ENCODE measurements at places on chromosomes 12 and 14.

GRCh38 chr12:54384591-54385041 is at the start of gene ZNF385A:
ZNF385A (minus strand) TSS chr12:54384733; CDS start chr12:54384514, 219 bp downstream.
- no peak for DNase-seq

DNA sequence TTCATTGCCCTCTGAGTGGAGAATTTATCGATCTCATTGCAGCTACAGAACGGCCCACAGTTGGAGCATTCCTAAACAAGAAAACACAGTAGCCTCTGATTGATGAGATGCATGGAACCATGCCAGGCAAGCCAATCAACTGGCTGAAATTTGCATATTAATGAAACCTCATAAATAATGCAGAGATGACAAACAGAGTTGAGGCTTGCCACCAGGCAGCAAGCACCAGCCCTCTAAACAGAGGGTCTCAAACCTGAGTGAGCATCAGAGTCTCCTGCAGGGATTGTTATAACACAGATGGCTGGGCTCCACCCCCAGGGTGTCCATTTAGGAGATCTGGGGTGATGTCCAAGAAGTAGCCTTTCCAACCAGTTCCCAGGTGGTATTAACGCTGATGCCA is 60.9 kb upstream of the CMKLR1 start:
- no peak for DNase-seq

GRCh38 chr12:53756300-53757100 is 4.7 kb upstream of the CISTR start:
- no peak for DNase-seq

DNA sequence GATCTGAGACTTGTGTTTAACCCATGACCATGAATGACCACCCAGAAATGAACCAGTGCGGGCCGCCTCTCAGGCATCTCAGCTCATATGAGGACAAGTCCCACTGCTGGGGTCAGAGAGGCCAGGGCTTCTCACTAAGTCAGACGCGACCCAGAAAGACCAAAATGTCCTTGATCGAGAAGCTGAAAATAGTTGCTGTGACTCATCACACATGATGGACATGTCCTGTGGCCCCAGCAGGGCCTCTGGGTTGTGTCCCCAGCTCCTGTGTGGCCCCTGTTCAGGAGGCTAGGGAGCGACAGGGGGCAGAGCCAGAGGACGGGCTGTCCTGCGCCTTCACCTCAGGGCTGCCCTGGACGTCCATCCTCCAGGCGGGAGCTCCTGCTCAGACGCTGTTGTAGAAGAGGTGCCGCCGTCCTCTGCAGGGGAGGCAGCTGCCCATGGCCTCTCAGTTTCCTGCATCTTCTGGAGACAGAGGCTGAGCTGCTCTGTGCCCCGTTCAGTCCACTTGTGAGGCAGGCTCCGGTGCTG is 29.0 kb upstream of the FAM181A start:
- DNase-seq = no peak

DNA sequence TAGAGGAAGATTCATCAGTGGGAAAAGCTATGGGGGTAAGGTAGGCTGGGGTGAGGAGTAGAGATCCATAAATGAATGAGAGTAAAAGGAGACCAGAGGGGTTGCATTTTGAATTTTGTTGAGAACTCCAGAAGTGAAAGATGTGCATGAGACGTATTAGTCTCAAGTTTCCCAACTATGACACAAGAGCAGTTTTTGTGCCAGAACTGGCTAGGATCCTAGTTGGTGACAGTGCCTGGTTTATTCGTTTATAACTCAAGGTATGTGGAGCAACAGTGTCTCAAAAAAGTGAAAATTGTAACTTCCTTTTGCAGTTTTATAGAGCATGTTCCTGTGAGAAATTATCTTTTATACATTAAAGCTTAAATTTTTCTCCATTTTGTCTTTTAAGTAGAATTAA is 377.0 kb downstream of the NPAS3 start:
- no peak for DNase-seq

- DNase-seq = no peak
These were observed 24.9 kb downstream of the FRS2 start for GRCh38 chr12:69495071-69495470.

DNA sequence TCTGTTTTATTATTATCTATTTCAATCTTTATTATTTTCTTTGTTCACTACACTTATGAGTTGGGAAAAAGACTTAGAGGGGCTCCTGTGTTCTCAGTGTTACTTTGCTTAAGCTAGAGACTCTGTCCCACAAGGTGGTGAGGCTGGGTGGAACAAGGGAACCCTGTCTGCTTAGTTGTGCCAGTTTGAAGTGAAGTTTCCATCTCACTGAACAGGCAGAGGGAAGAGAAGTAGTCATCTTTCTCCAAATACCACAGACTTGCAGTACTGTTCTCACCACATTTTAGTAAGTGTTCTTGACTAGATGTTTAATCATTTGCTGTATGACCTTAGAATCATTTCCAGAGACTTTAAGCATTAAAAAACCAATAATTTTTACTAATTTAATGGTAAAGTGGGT is 195.7 kb upstream of the NEDD1 start:
- no peak for DNase-seq

- DNase-seq = peak; percentile 16
These were observed 806.0 kb downstream of the VRK1 start for GRCh38 chr14:97603201-97603600.

DNA sequence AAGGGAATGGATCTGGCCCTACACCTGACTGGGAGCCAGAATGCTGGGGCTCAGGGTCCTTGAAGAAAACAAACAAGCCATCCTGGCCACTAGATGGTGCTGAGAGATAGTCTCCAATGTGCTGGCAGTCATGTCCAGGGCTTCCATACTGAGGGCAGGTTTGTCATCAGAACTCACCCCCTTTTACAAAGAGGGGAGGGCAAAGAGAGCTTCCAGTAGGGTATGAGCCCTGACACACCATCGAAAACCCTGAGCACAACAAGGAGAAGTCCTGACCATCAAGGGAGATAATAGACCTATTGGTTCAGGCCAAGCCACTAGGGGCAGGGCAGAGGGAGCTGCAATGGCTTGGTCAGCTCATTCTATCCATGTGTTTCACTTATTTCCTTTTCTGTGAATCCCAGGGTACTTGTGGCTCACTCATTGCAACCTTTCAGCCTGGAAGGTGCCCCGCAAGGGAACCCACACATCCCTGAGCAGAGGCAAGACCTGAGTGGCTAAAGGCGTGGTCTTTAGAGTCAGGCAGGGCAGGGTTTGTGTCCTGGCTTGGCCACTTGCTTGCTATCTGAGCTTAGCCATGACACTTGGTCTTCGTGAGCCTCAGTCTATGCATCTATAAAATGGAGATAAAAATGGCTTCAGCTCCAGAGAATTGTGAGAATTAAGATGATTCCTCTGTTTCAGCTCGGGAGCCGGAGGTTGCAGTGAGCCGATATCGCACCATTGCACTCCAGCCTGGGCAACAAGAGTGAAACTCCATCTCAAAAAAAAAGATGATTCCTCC is 6.2 kb upstream of the PLEKHH1 start:
- peak; percentile 24 for DNase-seq

GRCh38 chr14:90489916-90490719 is 93.3 kb downstream of the CALM1 start:
- DNase-seq = no peak

GRCh38 chr12:130765186-130765659 is 49.1 kb upstream of the RIMBP2 start:
- DNase-seq = no peak

- no peak for DNase-seq
These were observed 8.1 kb downstream of the DNAI7 start for GRCh38 chr12:25186788-25187402.

DNA sequence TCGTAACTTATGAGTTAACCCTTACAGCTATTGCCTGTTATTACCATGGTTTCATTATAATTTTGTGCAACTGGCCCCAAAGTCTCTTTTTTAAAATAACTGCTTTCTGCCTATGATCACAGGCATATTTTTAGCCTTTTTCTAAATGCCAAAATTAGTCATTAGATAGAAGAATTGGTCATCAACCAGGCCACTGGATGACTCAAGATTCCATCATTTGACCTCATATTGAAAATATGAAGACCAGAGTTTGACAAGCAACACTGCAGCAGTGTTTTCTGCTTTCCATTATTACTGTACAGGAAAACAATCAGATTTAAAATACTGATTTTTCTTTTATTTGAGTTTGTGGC is 54.7 kb upstream of the OTOGL start:
- no peak for DNase-seq

DNA sequence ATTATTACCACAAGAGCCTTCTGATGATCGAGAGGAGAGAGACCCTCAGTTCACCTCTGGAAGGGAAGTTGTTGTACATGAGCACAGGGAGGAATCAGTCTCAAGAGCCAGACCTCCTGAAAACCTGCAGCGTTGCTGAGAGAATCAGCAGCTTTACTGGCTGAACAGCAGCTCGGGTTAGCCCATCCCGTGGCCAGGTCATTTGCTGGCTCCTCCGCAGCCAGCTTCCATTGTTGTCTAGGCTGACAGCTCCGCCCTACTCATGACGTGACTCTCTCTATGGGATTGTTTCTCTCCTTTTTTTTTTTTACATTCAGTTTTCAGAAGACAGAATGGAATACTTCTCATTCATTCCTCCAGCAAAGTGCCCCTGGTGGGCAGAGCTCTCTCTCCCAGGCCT is 69.9 kb downstream of the TGFB3 start:
- DNase-seq = no peak

GRCh38 chr14:34461334-34462131 is 507 bp downstream of the SPTSSA start:
- DNase-seq = peak; percentile 12

GRCh38 chr14:53567236-53567780 is 389.3 kb downstream of the BMP4 start:
- no peak for DNase-seq

DNA sequence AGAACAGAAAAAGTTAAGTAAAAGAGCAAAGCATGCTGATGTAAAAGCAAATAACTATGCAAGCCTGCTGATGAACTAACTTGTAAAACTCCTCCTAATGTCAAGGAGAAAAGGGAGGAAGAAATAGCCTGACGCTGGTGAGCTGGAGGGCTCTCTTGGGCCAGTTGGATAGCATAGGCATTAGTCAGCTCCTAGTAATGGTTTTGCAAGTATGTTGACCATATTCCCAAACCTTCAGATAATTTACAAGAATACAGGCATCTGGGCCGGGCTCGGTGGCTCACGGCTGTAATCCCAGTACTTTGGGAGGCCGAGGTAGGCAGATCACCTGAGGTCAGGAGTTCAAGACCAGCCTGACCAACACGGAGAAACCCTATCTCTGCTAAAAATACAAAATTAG is 871.4 kb downstream of the C12orf50 start:
- no peak for DNase-seq

- no peak for DNase-seq
These were observed 320 bp upstream of the PRPF39 start for GRCh38 chr14:45083617-45083975.

DNA sequence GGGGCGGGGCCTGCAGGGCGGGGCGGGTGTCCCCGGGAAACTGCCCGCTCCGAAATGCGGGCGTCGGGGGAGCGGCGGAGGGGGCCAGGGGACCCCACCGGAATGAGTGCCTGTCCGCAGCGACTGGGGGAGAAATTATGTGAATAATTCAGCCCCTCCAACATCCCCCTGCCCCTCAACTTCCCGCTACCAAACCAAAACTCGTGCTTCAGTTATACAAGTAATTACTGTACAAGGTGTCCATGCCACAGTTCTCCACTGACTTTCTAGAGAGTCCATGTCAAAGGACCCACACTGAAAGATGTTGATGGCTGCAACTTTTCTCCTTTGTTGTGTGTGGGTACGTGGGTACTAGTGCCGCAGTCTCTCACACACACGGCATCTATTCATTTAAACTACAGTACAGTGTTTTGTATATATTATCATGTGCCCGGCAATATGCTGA is 414 bp upstream of the CDK17 start:
- no peak for DNase-seq

GRCh38 chr14:27725482-27725881 is 1041.1 kb upstream of the FOXG1 start:
- DNase-seq = no peak

DNA sequence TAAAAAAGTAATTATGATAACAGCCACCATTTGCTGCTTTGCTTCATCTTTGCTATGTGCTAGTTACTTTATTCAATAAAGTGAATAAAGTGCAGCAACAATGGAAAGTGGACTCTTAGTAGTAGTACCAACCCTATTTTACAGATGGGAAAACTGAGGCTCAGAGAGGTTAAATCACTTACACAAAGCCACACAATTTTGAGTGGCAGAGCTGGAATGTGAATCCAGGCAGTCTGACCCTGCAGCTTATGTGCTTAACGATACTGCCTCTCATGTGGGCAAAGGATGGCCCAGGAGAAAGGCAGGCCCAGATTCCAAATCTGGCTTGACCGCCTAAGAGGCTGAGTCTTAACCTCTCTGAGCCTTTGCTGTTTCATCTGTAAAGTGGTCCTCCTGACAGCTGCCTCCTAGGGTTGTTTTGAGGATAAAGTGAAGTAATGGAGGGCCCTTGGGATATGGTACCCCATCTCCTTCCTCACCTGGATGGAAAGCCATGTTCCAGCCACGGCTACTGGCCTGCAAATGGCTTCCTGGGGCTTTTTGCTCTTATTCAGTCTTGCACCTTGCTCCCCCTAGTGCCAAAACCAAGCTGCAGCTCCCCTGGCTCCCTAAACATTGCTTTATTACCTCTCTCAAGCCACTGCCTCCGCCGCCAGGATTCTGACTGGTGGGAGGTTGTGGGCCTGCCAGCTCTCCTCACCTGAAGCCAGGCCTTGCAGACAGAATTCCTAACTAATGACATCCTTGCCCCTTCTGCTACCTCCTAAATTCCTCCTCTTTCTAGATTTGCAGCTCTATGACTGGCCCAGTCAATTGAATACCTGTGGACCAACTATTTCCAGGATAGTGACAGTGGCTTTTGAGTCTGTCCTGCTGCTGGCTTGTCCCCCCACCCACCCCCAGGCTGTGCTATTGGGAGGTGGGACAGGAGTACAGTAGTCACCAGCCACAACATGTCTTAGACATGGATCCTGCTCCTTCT is 283.3 kb upstream of the PWP1 start:
- peak; percentile 56 for DNase-seq
